ENCODE measurements at places on chromosomes 7 and 10. TPM values are rescaled to one million over a fixed set of nuclear protein-coding genes. Genes with fewer than 3 reads are reported as not detected.

Gene HABP2
- not detected for total RNA-seq

Gene TMEM254
- total RNA-seq, result 8.0 TPM

Gene ZPBP
- total RNA-seq, result not detected

Gene NPY
- not detected for total RNA-seq

- DNase-seq, result no peak
Measured at GRCh38 chr7:108578937-108579336, 9.3 kb downstream of the DNAJB9 start.

- no peak for DNase-seq
Measured at GRCh38 chr10:114751856-114752255, 69.7 kb upstream of the FHIP2A start.

GRCh38 chr7:23714150-23714464 lies 4.1 kb downstream of the STK31 start:
- DNase-seq, result no peak

DNA sequence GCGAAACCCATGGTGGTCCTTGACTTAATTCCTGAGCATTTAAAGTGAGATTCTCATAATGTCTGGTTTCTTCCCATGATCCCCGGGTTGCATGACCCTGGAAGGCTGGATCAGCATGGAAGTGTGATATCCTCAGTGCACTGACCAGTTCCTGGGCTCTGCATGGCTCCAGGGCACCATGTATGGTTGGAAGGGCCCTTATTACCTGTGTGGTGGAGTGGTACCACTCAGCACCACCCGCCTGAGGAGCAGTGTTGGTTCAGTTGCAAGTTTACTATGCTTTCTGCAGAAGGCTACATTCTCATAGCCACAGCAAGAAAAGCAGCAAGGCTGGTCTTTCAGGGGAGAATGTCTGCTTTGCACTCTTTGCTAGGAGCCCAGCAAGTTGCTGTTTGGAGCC lies 325.7 kb upstream of the MKI67 start:
- DNase-seq, result no peak

DNA sequence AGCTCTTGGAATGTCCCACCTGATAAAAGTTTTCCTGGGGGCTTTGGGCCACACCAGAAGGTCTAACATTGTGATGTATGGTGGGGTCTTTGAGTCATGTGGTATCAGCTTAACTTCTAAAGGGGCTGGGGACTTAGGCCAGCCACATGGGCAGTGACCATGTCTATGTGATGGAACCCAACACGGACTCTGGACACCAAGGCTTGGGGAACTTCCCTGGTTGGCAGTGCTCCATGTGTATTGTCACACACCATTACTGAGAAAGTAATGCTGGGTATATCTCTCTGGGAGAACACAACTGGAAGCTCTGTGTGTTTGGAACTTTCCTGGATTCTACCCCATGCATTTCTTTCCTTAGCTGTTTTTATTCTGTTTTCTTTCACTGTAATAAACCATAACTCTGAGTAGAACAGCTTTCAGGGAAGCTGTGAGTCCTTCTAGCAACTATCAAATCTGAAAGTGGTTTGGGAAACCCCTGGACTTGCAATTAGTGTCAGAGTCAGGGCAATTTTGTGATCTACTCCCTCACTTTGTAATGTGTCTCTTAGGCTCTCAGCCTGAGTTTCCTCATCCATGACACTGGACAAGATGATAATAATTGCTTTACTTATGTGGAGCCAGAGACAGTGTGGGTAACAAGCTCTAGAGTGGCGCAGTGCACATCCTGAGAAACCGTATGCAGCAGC lies 28.4 kb upstream of the AGK start:
- DNase-seq, result no peak

DNA sequence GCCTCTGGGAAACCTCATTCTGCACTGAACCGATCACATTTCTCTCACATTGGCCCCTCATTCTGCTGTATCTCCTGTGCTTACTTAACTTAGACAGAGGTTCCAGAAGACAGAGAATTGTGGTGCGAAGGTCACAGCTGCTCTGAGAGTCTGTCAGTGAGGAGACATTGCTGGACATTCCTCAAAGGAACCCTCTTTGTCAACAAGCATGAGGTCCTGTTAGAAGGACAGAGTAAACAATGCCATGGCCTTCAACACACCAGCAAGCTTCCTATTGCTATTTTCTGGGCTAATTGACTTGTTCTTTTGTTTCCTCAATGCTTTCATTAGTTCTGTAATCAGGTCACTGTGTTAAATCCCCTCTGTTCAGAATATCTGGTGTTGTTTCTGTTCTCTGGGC lies 109.3 kb upstream of the FZD8 start:
- DNase-seq, result no peak

- DNase-seq, result no peak
Measured at GRCh38 chr7:44511863-44512468, 21.5 kb upstream of the NUDCD3 start.

DNA sequence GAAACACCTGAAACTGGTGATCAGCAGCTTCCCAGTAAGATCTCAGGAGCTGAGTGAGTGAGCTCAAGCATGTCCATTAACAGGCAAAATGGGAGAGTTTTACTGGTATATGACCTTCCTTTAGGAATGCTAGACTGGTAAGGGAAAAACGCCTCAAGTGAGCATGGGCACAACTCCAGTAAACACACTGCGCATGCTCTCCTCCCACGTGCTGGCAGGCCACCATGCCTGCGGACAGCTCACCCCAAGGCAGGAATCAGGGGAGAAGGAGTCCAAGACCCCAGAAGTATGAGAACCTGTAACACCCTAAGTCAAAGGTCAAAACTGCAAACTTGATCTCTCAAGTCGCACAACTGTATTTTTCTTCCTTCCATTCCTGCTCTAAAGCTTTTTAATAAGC lies 128.3 kb downstream of the CD36 start:
- DNase-seq, result no peak

- no peak for DNase-seq
Measured at GRCh38 chr7:96596120-96596826, 113.4 kb downstream of the SEM1 start.

DNA sequence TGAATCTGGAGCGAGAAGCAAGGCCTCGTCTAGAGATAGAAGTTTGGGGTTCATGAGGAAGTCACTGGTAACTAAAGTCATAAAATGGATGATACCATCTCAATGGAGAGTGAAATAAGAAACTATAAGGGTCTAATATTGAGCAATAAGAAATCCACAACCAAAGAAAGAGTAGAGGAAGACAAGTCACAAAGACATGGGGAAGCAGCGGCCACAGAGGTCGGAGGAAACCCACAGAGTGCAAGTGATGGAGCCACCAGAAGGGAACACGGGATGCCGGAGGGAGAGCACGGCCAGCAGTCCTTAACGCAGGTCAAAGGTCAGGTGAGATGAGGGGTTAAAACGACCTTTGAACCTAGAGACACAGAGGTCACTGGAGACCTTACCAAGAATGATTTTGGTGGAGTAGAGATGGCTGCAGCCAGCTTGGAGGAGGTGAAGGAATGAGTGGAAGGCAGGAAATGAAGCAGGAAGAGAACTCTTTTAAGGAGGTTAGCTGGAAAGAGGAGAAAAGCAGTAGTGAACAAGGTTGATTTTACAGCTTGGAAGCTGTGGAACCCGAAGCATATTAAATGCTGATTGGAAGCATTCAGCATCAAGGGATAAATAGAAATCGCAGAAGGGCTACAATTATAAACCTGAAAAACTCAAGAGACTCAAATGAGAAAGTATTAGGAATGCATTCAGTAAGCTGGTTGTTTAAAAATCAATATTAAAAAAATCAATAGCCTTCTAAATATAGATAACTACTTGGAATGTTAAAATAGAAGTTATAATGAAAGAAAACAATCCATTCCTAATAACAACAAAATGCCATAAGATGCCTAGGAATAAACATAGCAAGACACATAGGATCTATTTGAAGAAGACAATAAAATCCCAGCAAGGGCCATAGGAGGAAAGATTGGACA lies 93.7 kb downstream of the SVOPL start:
- no peak for DNase-seq

GRCh38 chr10:996031-996430 lies 7.8 kb downstream of the GTPBP4 start:
- DNase-seq, result no peak

Data from tibial nerve (tissue), 4 donors.